ENCODE measurements at places on chromosomes 12 and 14. TPM values are rescaled to one million over a fixed set of nuclear protein-coding genes. Genes with fewer than 3 reads are reported as not detected.
A peak's percentile ranks its signal among the peaks of the same experiment; 100 is the strongest.

DNA sequence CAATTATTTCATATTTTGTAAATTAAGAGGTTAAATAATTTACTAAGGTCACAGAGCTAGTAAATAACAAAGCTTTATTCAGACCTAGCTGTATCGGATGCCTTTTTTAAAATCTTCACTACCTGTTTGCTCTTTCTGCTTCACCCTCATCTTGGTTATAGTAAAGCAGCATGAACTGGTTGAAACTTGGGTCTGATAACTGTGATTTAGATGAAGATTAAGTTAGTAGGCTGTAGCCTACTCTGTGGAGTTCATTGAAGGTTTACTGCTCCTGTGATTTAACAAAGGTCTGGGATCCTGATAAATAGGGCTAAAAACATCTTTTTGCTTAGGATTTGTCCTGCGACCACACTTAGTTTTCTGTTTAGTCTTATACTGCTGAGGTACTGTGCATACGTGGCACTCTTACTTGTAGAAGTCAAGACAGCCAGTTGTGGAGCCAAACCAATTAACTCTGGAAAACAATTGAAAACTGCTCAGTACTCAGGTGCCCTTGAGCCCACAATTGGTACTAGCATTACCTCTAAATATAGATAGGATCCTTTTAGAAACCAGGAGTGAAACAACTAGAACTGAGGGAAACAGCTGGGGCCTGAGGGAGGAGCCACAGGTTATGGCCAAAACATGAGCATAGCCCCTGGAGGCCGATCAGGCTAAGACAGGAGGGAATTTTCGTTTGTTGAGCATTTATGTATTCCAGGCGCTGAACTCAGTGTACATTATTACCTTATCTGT is 2.3 kb downstream of the SPATS2 start:
- DNase-seq: peak; percentile 51
- peak overlapping the region; percentile 12 for H3K27ac ChIP-seq
- H3K4me1 ChIP-seq: peaks cover 22% of the 10 kb centered on the region
- no peaks in the 10 kb centered on the region for H3K36me3 ChIP-seq

PAH gene
- 206 TPM for total RNA-seq

RASSF9 gene
- total RNA-seq: 0.60 TPM

RDH5 gene
- 48.7 TPM for total RNA-seq

DNA sequence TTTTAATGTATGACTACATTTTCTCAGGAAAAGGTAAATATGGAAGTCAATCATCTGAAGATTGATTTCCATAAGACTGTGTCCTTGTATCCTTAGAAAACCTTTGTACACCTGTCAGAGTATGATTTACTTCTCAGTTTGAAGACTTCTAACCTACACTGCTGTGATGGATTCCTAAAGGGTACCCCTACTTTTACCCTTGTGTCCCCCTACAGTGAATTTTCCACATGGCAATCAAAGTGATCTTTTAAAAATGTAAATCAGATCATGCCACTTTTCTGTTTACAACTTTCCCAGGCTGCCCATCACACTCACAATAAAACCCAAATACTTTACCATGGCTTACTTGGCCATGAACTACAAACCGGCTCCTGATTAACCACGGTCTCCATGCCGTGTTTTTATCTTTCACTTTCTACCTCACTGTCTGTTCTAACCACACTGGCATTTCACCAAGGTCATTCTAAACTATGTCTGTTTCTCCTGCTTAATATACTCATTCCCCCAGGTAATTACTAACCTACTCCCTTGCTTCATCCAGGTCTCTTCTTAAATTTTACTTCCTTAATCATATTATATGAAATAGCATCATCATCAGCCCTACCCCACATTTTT is 8.1 kb downstream of the DNAI7 start:
- H3K4me3 ChIP-seq: no peak overlapping the region
- no peaks in the 10 kb centered on the region for H3K4me1 ChIP-seq
- no peaks in the 10 kb centered on the region for H3K27me3 ChIP-seq
- no peak for DNase-seq
- H3K36me3 ChIP-seq: no peaks in the 10 kb centered on the region

Measured in hepatocyte (in vitro differentiated cells).